Stimulated activated naive CD4-positive, alpha-beta T cell treated with Interleukin-2 at 50 U/mL for 16 hours (primary cell): ENCODE measurements at places on chromosomes 1 and 21.

DNA sequence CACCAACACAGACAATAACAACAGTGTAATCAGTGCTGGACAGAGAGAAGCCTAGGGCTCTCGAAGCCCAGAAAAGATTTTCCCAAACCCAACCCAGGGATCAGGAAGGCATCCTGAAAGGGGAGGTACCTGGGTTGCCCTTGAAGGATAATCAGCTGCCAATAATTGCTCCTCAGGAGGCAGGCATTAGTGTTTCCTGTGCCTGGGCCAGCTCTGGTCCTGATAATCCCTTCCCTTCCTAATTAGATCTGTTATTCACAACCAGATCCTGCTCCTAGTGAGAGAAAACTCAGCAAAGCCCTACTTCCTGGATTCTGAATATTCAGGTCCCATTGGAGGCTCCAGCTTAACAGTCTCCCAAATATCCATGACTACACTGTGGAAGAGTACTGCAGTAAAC lies 117.4 kb downstream of the DMRTA2 start:
- no peak for DNase-seq

- DNase-seq = no peak
These were observed 53.9 kb downstream of the MT1HL1 start for GRCh38 chr1:236950365-236950764.

DNA sequence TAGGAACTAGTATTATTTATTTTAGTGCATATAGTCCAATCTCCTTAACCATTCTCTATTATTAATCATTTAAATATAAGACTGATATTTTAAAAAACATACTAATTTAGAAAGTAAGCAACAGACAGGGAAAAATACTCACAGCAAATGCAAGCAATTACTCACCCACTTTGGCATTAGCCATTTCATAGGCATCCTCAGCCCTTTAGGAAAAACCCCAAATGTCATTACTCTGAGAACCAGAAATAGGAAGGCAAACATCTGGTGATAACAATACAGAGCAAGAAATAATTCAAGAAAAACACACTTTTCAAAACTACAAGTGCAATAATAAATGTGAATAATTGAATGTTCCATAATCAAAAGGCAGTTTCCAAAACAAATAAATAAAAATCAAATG lies 545.1 kb downstream of the PLPP3 start:
- no peak for DNase-seq

DNA sequence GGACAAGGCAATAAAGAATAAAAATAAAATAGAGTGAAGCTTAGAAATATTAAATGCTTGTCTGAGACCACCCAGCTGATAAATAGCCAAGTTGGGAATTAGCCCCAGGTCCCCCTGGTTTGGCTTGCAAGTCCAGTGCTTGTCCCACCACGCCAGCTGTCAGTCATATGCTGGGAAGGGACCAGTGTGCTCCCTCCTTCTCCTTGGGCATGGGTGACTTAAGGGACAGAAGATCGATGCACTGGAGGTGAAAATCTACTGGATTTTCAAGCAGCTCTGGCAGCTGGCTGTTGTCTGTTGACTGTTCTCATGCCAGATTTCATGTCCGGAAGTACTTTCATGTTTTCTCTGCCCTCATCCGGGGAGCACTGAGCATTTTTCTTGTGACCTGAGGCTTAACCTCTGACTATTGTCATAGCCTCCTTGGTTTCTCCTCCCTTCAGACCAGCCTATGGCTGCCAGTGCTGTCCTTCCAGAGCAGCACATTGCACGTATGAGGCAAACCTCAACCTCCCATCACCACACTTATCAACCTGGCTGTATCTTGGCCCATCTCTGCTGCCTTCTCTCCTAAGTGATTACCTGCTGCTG lies 12.4 kb downstream of the LMOD1 start:
- no peak for DNase-seq

GRCh38 chr1:78079580-78079979 lies 33.8 kb downstream of the GIPC2 start:
- no peak for DNase-seq

DNA sequence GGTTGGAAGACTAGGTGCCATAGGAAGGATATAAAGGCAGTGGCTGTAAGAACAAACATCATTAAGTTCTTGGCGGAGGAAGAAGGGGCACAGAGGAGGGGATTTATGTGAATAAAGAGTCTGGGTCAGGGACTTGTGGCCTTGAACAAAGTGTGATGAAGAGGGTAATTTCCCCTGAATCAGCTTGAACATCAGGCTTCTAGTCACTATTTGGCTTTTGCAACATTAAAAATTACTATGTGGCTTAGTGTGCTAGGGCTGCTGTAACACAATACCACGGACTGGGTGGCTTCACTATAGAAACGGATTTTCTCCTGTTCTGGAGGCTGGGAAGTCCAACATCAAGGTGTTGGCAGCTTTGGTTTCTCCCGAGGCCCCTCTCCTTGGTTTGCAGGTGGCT lies 70.5 kb upstream of the CNIH3 start:
- no peak for DNase-seq

- no peak for DNase-seq
These were observed 213.1 kb upstream of the CAMK1G start for GRCh38 chr1:209370241-209370995.

DNA sequence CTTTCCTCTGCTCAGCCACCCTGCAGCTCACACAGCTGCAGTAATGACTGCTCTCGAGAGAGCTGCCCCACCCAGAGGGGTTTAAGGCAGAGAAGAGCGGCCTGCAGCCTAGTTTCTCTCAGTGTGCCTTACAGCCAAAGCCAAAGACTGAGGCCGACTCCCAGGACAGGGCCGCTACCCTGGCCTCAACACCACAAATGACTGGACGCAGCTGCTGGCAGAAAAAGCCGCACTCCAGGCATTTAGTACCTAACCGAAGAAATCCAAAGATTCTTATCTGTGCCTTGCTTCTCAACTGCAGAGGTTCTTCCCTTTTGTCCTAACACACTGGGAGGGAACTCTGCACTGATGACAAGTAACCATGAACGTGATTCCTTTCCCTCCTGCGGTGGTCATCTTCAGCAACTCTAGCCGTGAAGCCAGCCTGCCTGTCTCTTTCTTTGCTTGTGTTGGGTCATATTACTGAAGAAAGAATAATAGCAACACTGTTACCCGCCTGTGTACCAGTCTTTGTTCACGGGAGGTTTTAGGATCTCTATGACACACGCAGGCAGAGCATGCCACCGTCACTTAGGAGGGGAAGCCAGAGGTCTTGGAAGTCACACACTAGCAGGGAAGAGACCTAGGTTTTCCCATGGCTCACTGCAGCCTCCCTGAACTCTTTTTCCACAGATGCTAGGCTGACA lies 202.7 kb downstream of the RHOU start:
- DNase-seq = no peak

DNA sequence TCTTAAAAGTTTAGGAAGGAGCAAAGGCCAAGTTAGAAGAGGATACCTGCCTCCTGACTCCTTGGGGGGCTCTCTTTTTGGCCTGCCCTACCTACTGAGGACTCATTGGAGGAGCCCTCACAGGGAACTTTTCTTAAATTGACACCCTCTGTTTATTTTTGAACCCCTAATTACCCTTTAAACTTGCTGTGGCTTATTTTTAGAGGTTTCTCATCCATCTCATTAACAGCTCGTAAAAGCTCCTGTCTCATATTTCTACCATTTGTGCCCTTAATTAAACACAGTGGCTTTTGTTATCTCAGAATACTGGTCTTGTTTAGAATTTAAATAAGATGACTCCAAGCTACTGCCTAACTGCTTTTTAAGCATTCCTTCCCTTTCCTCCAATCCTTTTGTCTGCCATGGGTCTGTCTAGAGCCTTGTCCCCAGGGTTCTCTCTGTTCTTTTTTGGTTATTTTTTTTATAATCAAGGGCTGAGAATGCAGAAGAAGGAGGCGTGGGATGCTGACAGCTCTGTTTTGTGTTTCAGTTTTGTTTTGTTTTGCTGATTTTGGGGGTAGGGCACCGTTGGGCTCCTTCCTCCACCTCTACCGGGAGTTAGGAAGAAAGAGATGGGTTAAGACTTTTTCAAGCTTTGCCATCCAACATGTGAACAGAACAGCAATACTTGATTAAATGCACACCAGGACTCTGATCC lies 78.0 kb downstream of the SYT6 start:
- no peak for DNase-seq

GRCh38 chr1:203239526-203240305 lies 10.2 kb upstream of the CHIT1 start:
- no peak for DNase-seq

- DNase-seq = no peak
These were observed 161.8 kb downstream of the NFIA start for GRCh38 chr1:61244114-61244513.

DNA sequence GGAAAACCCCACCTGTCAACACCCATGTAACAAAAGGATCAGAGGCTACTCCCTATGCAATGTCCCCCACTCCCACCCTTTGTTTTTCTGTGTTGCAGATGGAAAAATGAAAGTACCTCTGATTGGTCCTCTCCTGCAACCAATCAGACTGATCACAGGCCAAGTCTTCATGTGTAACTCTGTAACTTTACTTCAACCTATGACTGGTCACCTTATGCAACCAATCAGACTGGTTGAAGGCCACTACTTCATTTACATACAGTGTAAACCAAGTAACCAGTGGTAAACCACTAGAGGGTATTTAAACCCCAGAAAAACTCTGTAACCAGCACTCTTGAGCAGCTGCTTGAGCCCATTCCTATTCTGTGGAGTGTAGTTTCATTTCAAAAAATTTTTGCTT lies 266.3 kb upstream of the OLFM3 start:
- DNase-seq = no peak

DNA sequence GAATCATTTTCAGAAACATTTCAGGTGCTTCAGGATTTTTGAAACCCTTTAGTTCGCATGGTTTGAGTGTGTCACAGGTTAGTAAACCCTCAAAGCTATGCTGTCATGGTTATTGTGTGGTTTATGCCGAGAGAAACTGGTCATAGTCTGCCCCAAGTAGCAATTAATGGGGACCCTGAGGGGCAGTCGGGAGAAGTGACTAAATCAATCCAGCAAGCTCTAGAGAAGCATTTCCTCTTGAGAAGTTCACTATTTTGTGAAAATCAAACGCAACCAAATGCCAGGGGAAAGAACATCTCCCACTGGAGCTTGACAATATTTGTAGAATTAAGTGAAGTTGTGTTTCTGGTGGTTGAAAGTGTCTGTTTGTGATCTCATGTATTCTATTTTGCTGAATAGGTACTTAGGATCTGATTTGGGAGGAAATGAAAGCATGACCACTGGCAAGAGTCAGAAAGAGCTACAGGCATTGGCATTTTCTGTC lies 63.0 kb upstream of the BACH1 start:
- no peak for DNase-seq

GRCh38 chr1:192737306-192737705 lies 71.5 kb upstream of the RGS2 start:
- no peak for DNase-seq

- no peak for DNase-seq
These were observed 15.0 kb upstream of the CDC42 start for GRCh38 chr1:22037520-22037919.

GRCh38 chr21:31201548-31201947 lies 142.5 kb downstream of the TIAM1 start:
- no peak for DNase-seq

- no peak for DNase-seq
These were observed 84.1 kb upstream of the C21orf91 start for GRCh38 chr21:17903029-17903806.
